ENCODE measurements at places on chromosomes 12 and 14.

- DNase-seq = no peak
Observed at GRCh38 chr14:85487215-85487614, 42.7 kb upstream of the FLRT2 start.

GRCh38 chr14:59292921-59293534 lies 104.6 kb downstream of the DAAM1 start:
- DNase-seq = no peak

DNA sequence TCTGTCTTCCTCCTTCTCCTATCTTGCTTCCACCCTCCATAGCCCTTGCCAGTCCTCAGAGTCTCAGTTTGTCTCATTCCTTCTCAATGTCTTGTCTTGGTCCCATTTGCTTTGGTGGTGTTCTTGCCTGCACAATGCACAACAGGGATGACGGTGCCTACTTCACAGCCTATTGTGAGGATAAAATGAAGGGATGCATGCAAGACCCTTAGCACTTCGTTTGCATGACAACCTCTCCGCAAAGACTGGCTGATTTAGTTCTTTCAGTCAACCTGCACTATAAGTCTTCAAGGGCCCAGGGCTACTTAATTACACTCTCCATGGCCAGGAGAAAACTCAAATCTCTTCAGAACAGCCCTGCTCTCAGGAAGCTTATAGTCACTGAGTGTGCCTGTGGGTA lies 8.5 kb downstream of the SELPLG start:
- no peak for DNase-seq

DNA sequence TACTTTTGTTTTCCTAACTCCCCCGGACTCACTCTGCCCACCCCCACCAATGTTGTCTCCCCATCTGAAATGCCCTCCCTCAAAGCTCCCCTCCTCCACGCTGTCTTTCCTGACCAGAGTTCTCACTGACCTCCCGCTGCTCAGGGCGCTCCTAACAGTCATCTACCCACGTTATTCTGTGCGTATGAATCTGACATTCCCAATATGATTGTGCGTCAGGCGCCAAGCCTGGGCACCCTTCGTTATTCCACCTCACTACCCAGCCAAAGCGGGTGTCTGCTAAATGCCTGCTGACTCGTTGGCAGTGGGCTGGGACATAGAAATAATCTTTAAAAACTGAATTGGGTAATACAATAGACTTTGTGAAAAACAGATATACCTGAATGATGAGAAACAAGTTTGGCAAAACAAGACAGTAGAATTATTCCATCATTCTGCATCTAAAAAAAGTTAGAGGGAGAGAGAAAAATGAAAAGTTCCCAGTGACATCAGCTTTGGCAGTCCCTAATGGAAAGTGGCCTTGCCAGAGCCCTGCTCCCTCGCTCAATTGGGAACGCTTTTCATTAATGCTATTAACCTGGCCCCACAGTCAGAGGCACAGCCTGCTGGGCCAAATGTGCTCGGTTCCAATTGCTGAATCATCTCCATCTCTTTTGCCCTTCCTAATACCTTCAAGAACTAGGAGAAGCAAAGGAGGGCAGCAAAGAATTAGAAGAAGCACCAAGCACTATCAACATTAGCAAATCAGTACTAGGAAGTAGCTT lies 74.0 kb upstream of the PLXNC1 start:
- DNase-seq = no peak

DNA sequence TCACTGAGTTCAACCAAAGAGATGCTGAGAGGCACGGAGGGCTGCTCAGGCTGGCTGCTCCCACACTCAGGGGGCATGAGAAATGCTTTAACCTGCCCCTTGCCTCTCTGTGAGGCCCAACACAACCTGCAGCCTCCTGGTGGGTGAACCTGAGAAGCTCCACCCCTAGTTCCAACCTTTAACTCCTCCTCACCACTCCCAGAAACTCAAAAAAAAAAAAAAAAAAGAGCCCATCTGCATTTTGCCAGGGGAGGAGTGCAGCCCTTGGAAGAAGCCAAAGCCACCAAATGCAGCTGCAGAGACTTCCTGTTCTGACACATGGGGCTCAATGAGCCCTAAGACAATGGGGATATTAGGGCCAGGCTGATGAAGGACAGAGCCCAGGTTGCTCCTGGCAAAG lies 8.9 kb downstream of the KRT4 start:
- DNase-seq = no peak

DNA sequence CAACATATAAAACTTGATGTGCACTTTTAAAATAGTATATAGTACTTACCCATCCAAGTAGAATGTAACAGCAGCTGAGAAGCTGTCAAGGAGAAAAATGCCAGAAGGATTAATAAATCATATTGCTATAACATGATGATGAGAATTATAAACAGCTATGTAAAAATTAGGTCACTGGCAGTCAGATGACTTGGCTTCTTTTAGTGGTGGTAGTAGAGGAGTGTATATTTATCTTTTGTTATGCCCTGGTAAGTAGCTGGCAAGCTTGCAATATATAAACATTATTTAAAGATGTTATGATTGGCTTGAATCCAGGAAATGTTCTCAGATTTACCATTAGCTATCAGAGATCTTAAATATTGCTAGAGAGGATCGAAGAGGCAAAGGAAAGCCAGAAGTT lies 471.0 kb upstream of the MGAT4C start:
- DNase-seq = no peak

DNA sequence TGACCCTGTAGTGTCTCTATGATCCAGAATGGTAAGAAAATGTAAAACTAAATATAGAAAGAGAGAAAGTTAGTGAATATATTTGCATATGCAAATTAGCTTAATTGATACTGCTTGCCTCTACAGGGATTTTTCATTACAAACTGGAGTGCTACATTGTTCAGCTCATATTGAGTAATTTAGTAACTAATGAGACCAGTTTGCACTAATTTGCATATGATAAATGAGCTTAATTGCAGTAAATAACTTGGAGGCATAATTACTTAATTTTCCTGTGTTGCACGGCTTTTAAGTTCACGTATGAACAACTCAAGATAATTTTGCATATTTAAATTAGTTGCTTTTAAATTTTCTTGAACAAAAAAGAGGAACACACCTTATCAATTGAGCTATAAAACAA lies 436.5 kb downstream of the NPAS3 start:
- DNase-seq = no peak

DNA sequence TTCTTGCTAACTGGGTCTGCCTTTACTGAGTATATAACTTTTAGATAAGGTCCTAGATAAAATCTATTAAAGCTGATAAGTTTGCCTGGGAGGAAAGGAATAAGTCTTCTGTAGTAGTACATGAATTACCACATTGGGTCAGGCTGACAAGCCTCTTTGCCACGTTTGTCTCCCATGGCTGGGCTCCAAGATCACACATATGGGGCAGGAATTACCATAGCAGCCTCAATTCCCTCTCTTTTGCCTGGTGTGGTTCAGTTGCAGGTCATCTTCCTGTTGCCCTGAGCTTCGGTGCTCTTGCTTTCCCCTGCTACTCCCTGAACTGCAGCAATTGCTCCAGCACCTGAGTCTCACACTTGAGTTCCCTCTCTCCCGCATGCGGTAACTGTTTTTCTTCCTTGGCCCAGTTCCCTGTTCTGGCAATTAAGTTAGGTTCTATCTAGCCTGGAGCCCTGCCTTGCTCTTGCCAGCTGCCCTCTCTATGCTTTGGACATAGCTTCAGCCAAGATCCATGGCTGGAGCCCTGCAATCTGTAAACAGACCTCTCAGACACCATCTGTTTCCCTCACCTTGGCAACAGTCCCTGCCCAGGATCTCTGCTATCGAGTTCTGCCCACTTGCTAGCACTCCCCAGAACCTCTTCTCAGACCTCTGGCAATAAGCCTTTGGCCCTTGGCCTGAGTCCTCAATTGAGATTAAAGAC lies 5.8 kb upstream of the GLT8D2 start:
- peak; percentile 90 for DNase-seq

DNA sequence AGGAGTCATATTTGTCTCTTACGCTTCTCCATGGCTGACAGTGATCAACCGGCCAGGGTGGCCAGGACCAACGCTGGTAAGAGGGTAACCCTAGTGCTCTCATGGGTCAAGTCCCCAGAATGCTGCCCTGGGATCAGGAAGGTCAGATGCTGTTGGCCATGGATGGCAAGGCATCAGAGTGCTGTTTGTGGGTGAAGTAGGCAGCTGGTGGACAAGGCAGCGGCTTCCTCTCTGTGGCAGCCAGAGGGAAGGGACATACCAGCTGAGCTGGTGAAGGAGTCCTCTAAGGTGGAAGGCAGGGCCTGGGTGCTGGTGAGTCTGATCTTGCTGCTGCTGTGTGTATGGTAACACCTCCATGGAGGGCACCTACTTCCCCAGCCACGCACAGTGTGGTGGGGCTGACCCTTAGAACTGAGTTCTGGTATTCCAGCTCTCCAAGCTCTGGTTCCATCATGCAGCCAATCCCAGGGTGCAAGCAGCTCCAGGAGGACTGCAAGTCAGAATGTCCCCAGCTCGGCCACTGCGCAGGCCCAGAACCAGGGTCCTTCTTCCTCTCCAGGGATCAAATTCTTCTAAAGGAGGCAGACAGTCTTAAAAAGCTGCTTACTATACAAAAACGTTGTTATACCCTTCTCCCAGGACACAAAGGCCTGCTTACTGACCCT lies 13.4 kb upstream of the SMOC1 start:
- no peak for DNase-seq

DNA sequence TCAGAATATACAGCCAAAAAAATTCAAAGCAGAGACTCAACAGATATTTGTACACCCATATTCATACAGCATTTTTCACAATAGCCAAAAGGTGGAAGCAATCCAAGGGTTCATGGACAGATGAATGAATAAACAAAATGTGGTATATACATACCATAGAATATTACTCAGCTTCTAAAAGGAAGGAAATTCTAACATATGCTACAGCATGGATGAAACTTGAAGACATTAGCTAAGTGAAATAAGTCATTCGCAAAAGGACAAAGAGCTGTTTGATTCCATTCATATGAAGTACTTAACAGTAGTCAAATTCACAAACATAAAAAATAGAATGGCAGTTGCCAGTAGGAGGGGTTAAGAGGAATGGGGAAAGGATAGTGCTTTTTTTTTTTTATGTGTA lies 91.8 kb upstream of the ARID2 start:
- DNase-seq = no peak

- DNase-seq = no peak
Observed at GRCh38 chr12:106934277-106934676, 21.4 kb upstream of the TMEM263 start.

DNA sequence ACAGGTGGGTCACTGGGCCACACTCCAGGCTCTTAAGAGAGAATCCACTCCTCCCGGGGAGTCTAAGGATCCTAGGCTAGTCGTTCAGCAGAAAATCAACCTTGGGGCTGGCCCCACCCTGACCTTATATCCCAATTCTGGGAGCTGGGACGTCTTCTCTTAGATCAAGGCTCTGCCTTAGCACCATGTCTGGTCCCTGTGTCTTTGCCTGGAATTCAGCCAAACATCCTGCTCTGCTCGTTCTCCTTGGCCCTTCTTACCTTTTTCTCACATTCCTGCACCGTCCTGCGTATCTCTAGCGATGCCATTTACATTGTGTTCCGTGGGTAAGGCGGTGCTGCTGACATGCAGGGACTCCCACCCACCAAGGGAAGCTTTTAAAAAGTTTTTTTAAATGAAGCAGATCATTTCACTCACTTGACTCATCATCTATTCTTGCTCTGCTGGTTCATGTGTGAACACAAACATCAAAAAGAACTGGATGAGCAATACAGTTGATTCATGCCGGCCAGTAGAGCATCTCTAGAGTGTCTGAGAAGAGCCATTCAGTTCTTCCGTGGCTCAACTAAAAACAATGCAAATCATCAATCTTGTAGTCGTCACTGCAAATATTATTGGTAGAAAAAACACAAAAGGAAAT lies 50.2 kb downstream of the KCNK13 start:
- no peak for DNase-seq

DNA sequence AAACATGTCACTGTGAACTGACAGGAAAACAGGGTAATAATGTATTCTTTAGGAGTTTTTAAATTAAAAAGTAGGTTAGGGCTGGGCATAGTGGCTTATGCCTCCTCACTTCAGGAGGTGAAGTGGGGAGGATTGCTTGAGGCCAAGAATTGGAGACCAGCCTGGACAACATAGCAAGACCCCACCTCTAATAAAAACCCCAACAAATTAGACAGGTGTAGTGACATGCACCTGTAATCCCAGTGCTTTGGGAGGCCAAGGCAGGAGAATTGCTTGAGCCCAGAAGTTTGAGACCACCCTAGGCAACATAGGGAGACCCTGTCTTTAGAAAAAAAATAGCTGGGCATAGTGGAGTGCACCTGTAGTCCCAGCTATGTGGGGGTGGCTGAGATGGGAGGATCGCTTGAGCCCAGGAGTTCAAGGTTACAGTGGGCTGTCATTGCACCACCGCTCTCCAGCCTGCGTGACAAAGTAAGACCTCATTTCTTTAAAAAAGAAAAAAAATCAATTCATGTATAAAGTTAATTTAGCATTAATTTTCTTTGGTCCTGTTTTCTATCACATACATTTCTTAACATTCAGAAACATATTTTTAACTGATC lies 20.4 kb downstream of the FBXO34 start:
- DNase-seq = no peak

GRCh38 chr12:49866859-49867569 lies 24.1 kb upstream of the BCDIN3D start:
- peak; percentile 62 for DNase-seq

DNA sequence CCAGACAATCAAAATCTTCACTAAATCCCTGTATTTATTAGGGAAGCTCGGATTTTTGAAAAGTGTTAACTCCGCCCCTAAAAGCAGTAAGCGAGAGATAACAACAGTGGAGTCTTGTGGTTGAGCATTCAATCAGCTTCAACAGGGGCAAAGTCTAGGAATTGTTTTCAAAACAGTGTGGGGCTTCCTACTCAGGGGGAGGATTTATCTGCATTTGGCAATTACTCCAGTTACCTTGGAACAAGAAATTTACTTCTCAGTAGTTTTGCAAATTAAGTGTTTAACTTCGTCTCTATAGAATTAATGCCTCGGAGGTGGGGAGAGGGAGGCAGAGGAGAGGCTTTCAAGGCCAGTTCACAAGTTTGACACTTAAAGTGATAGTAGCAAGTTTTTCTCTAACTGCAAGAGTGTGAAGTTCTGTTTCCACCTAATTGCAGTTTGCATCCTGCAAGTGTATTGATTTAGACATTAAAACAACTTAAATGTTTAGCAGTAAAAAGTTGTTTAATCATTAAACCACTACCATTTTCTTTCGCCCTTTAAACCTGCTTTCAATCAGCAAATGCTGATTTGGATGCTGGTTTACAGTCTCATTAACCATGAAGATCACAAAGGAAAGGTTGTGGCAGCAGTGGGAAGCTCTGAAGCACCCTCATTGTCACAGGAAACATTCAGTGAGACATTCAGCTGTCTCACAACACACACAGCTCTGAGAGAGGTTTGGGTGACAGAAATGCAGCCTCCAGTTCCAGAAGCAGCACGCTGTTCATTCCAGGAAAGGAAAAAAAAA lies 102.0 kb downstream of the HMGA2 start:
- no peak for DNase-seq

DNA sequence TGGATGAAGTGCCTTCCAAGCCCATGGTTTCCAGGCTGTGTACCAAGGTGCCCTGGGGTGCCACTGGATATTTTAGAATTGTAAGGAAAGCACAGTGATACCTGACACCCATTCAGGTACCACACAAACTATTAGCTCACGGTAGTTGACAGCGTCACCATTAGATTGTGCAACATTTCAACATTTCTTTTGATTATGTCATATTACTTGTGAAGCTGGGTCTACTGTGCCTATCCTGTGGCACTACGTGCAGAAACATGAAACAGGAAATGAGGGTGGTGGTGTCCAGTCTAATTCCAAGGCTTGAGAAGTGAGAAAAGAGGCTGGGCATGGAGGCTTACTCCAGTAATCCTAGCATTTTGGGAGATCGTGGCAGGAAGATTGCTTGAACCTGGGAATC lies 75.5 kb upstream of the CPM start:
- no peak for DNase-seq

All from NCI-H774 (cell line).